ENCODE measurements at places on chromosomes 4 and X. TPM values are rescaled to one million over a fixed set of nuclear protein-coding genes. Genes with fewer than 3 reads are reported as not detected.

GRCh38 chr4:14902342-14902741, 99.9 kb upstream of the CPEB2 start:
- DNase-seq, result no peak

- DNase-seq, result peak; percentile 98
Observed at GRCh38 chr4:138242076-138242833, at the start of gene SLC7A11. Gene SLC7A11 (minus strand): TSS chr4:138242349. CDS start chr4:138242069, 280 bp downstream.

GRCh38 chr4:73631565-73632226, 11.5 kb upstream of the RASSF6 start:
- no peak for DNase-seq

DNA sequence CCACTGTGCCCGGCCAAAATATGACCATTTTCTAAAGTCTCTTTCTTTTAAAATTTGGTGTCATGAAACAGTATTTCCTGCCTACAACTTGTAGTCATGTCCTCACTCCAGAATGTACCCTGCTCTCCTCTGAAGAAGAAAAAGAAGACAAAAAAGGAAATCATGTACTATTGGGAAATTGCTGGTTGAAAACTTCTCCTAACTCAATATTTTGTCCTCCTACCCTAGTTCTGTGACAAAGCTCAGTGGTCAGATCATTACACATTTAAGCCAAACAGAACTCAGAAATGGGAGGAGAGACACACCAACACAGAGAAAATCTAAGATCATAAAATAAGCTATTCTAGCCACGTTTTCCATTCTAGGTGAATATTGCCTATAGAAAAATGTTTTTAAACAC, 127.7 kb downstream of the IRF2 start:
- no peak for DNase-seq

DNA sequence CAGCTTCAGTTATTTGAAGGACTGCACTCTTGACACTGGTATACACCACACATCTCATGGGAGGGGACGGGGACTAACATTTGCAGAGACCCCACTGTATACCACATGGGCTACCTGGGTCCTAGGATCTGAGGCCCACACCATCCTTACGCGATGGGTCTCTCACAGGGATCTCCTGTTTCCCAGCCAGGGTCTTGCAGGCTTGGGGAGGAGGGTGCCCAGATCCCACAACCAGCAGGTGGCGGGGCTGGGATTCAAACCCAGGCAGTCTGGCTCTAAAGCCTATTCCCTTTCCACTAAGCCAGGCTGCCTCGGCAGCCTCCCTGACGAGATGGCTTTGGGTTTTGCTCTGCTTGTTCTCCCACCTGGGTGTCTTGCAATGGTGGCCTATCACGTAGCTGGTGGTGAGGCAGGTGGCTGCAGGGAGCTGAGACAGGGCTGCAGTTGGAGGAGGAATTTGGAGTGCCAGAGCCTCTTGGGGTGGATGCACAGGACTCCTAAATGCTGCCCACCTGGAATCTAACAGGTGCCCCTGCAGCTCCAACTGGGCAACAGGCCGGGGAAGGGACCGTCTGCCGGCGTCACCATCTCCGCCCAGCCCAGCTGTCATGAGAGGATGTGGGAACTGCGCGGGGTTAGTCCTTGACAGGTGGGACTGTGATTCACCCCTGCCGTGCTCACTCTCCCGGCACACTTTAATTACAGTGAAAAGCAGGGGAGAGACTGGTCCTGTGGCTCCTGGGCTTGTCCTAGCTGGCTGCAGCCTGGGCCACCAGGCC, 110.7 kb downstream of the PSAPL1 start:
- DNase-seq, result no peak

- DNase-seq, result peak; percentile 69
Observed at GRCh38 chr4:71380788-71381187, 42.0 kb downstream of the SLC4A4 start.

DNA sequence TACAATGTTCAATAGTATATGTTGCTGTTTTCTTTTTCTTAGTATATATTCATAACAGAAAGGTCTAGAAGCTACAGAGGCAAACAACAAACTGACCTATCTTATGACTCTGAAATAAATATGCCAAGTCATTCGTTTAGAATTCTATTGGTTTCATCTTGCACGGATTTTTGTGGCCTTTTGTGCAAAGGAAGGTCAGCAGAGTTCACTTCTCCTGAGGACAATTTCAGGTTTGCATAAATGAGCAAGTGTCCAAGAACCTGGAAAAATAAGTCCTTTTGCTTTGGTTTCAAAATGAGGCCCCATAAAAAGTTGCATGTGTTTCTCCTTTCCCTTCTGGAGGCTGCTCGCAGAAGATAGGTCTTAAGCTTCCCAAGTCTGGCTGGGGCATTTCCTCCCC, 156.9 kb downstream of the APBB2 start:
- DNase-seq, result peak; percentile 33

DNA sequence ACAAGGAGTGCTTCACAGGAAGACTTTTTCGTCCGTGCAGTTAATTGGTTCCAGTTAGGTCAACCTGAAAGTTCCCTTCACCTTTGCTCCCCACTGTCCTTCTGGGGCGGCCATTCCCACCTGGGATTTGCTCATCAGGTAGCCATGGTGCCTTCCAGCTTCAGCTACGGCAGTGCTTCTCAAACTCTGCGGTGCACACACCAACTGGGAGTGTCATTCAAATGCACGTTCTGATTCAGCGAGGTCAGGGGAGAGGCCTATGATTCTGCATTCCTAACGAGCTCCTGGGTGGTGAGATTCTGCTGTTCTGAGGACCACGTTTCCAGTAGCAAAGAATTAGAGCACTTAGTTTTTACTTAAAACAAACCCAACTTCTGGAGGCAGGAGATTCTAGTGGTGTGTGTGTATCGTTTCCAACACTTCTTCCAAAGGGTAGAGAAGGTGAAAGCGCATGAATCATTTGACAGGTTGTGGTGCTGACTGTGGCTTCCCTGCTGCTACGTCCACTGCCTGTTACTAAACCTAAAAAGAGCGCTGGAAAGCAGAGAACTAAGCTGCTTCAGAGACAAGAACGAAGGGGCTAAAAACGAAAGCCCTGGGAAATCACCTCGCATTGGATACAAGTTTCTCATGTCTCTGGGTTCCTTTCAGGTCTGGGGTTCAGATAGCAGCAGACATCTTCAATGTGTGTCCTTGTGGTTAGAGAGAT, 4.7 kb upstream of the HELT start:
- no peak for DNase-seq

DNA sequence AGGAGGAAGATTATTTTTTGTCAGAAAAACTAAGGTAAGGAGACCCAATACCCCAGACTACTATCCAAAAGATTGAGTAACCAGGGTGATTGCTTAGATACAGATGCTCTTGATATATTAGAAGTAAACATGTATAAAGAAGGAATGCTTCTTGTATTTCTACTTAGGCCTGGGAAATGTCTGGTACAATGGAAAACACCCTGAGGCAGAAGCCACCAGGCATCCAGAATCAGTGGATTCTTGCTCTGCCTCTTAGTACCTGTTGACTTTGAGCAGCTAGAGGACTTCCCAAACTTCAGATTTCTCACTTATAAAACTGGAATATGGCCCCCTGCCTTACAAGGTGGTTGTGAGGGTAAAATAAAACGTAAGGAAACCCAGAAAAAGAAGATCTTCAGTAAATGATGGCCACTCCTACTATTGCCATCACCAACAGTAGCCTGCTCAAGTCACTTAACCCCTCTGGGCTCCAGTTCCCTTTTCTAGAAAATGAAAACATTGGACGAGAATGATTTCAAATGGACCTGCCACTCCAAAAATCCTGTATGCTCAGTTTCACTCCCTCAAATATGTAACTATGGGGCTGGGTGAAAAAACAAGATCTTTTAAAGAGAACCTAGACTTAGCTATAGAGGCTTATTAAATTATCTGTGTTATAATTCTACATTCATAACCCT, 56.6 kb downstream of the AMELX start:
- DNase-seq, result no peak

- peak; percentile 97 for DNase-seq
Observed at GRCh38 chr4:5747738-5748375, 36.9 kb downstream of the EVC start.

DNA sequence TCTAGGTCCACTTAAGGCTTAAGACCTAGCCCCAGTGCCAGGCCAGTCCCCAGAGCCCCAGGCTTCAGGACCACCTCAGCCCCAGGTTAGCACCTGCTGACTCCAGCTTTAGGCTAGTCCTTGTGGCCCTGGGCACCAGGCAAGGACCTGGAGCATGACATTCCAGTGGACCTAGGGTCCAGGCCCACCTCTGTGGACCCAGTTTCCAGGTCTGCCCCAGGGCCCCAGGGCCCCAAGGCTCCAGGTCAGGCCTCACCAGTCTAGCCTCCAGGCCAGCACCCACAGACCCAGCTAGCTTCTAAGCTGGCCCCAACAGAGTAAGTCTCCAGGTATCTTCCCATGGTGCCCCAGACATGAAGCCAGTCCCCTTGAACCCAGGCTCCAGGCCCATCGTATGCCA, 97.5 kb downstream of the QRFPR start:
- no peak for DNase-seq

DNA sequence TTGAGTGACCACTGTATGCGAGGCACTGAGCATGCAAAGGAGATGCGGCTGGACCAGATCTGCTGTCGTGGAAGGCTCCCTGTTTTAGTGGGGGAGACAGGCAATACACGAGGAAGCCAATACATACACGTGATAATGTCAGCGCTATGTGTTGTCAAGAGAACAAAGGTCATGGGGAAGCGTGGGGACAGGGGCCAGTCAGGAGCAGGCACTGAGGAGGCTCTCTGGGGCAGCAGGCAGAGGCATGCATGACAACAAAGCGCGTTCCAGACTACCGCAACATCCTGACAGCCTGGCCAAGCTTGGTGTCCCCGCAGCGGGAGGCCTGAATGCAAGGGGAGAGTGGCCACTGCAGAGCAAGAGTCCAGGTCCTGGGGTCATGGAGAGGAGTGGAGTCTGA, 61.9 kb downstream of the DCTD start:
- no peak for DNase-seq

The TMEM47 gene
- 188 TPM for total RNA-seq

The PROM1 gene
- total RNA-seq, result not detected

The LNX1 gene
- 10.9 TPM for total RNA-seq

The BTK gene
- total RNA-seq, result not detected

The F8A1 gene
- total RNA-seq, result 2.9 TPM

The CAMK2D gene
- total RNA-seq, result 104 TPM

The ATP6AP2 gene
- 211 TPM for total RNA-seq

The FIP1L1 gene
- total RNA-seq, result 55.2 TPM

The FAM3A gene
- total RNA-seq, result 43.6 TPM

The HERC5 gene
- total RNA-seq, result 0.32 TPM

The HAND2 gene
- total RNA-seq, result 11.2 TPM
